Activated CD4-positive, alpha-beta T cell treated with anti-CD3 and anti-CD28 coated beads for 4 hours (primary cell): ENCODE measurements at places on chromosomes 4 and X.

DNA sequence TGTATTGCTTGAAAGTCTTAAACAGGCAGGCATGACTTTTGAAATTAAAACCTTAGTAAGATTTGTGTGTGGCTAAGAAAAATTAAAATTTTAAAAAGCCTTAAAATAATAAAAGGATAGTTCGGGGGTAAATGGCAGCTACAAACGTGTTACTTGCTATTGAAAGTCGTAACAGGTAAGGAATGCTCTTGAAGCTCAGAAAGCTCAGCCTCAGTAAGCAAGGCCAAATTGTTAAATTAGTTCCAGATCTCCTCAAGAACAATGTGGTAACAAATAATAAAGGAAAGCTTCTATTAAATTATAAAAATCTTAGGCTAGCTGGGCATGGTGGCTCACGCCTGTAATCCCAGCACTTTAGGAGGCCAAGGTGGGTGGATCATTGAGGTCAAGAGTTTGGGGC is 25.5 kb downstream of the PRMT9 start:
- no peak for DNase-seq

DNA sequence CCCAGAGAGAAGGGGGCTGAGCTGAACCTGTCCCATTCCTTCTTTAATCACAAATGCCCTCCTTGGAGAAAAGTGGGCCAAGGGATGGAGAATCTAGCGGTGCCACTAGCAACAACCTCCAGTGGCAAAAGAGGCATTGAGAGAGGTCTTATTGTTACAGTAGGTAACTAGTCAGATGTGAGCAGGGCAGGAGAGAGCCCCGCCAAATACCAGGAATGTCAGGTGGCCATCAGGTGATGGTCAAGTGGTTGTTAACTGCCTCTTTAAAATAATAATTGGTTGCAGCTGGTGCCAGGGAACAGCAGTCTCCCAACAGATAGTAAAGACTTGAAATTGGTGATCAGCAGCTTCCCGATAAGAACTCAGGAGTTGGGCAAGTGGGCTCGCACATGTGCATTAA is 116.1 kb downstream of the EVC2 start:
- no peak for DNase-seq

DNA sequence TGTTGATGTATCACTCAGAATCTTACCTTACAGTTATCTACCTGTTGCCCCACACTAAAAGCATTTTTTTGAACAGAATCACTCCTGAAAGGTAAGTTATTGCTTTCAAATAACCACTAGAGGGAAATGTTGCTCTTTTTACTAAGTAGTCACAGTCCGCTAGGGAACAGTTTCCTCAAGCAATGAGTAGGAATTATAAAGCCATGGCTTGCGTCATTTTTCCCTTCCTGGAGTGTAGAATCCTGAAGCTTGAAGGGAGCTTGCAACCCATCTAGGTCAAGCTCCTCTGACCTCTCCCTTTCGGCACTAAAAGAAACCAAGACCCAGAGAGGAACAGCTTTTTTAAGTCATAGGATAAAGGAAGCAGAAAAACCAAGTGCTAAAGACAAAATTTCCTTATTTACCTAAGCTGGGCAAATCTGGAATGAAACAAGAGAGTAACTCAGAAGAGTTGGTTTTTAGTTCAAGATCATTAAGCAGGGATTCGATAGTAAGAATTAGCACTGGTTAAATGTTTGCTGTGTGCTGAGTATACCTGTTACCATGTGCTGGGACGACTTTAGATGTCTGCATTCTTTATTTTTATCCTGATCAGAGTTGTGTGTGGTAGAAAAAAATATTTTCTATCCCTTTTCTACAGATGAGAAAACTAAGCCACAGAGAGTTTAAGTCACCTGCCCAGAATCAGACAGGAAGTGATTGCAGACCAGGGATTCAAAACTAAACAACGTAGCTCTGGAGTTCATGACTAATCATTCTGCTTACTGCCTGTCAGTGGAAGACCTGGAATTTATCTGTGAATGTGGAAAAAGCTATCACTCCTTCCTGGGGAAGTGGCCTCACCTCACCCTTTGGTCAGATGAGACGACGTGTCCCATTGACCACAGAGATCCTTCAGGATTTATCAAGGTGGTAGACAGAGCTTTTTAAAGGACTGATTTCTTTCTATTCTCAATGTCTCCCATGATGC is 631.5 kb downstream of the RAB28 start:
- DNase-seq = no peak

DNA sequence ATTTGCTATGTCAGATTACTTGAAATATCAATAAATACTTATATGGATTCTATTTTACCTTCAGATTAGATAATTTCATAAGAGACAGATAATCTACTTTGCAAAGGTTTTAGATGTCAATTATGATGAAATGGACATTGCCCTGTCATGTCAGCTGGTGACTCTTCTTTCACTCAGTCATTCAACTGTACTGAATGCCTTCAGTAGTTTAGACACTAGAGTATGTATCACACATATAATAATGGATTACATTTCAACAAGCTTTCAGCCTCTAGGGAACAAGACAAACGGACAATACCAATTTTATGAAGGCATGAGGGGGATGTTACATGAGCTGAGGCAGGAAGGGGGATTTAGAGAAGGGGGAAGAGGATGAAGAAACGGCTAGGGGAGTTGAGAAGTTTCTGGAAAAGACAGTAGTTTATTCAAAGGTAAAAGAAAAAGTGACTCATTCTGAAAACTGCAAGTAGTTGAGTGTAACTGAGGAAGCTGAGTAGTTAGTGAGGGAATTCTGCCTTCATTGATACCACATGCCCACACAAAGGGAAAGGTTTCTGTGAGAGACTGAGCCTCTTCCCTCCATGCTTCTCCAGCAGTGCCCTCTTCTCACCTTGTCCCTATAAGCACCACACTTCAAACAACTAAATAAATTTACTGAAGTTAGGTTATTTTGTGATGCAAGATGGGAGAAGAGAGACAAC is 25.7 kb downstream of the SLC9B2 start:
- DNase-seq = no peak

- no peak for DNase-seq
Observed at GRCh38 chr4:126800575-126801141, 832.1 kb upstream of the INTU start.
